ENCODE measurements at places on chromosomes 6 and 20.

DNA sequence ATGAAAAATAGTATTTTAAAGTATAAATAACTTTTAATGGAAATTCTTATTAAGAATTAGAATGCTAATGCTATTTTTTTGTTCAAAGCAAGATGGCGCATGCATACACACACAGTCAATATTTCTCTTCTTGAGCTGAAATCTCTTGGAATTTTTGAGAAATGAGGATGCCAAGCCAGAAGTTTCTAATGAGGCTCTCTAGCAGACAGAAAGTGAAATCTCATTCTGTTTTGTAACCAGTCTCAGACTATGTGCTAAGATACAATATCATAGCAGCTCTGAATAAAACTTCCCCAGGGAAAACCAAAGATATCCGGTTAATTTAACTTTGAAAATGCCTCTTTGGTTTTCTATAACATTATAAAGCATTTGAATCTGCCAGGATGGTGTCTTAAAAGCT, 97.2 kb upstream of the HDAC2 start:
- DNase-seq = no peak

DNA sequence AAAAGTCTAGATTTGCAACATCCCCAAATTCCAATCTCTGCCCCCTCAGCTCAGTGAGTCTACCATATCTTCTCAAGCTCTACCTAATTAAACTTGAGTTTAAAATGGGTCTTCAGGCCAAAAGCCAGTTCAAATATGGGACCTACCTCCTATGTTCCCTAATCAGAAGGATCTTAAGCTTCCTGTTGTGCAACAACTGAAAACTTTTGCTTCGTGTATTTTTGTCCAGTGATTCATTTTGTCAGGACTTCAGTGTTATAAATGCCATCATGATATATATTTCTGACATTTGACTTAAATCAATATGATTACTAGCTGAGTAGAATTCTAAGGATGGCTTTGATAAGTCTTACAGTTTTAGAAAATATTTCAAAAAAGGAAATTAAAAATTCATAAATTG, 622.6 kb upstream of the PTCHD4 start:
- DNase-seq = no peak

GRCh38 chr6:5681480-5681879, 325.2 kb downstream of the NRN1 start:
- no peak for DNase-seq

GRCh38 chr20:35443003-35443402, 5.0 kb upstream of the GDF5 start:
- no peak for DNase-seq

DNA sequence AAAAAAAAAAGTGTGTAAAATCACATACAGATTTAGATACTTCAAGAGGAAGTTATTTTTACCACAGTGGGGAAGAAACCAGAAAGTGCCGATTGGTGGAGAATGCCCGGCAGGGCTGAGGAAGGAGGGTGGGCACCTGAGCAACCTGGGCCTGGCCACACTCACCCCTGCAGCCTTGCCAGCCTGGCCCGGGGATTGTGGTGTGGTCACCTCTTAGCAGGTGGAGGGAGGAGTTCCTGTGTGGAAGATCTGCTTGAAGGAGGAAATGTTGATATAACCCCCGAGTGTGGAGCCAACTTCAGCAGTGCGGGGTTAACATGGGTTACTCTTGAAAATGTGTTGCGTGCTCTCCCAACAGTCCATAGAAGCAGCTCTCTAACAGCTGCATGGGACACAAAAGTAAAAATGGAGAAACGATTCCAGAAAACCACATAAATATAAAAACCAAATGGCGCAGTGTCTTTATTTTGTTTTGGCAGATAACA, 14.7 kb downstream of the UST start:
- DNase-seq = no peak

DNA sequence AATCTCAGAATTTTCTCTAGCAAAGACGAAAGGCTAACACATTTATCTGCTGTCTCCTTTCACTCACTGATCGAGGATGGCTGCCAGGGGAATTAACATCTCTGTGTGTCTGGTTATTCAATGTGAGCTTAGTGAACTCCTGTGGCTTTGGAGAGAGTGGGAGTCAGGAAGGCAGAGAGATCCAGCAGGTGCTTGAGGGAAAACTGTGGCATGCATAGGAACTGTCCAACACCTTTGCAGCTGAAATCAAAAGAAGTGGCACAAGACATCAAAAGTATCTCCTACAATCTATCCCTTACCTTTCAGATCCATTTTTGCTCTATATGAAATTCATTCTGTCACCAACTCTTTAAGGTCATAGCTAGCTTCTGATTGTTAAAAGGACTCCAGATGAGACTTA, 11.8 kb upstream of the FAM184A start:
- no peak for DNase-seq

GRCh38 chr20:695165-695866, 19.7 kb upstream of the SCRT2 start:
- DNase-seq = no peak

- no peak for DNase-seq
Measured at GRCh38 chr6:107769053-107769658, 55.0 kb downstream of the SCML4 start.

DNA sequence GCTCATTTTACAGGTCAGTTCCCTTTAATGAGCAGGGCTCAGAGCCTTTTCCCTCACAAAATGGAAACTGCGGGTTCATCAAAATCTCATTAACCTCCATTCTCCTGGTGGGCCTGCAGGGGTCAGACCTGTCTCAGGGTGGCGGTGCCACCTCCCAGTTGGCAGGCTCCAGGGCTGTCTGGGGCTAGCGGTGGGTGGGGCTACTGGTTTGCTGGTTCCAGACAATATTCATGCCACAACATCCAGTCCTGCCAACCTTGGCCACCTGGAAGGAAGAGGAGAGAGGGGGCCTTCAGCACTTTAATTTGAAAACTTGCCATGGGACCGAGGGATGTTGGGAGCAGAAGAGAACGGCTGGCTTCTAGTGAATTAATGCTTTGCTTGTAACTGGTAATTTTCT, 41.9 kb upstream of the CTNNBL1 start:
- peak; percentile 46 for DNase-seq

DNA sequence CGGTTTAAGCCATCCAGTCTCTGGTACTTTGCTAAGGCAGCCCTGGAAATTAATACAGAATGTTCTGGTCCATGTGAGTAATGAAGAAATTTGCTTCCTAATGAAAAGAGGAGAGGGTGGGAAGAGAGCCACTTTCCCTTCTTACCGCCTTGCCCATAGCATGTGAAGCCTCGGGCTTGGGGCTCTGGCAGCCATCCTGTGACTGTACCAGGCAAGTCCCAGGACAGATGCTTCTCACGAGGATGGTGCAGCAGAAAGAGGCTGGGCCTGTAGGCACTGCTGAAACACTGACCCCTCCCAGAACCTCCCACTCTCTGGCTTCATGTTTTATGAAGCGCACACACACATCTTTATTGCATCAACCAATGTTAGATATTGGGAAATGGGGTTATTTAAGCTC, 74.8 kb downstream of the IYD start:
- no peak for DNase-seq

DNA sequence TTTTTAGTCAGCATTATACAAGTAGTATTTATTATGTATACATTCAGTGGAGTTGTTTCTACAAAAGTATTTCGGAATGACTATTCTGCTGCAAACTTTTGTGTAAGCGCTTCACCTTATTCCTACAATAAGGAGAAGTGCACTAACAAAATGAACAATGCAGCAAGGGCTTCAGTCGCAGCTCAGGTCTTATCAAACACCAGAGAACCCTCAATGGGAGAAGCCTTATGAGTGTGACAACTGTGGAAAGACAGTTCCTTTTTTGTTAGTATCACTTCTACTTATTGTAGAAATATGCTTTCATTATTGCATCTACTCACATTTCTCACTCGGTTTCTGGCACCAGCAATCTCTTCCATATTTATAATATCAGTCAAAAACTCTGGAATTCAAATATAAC, 18.8 kb downstream of the ZKSCAN3 start:
- no peak for DNase-seq

- no peak for DNase-seq
Measured at GRCh38 chr6:22657352-22657980, 88.1 kb downstream of the HDGFL1 start.

GRCh38 chr6:146253691-146254090, 224.8 kb downstream of the GRM1 start:
- no peak for DNase-seq

- DNase-seq = no peak
Measured at GRCh38 chr20:6956056-6956455, 188.6 kb downstream of the BMP2 start.

DNA sequence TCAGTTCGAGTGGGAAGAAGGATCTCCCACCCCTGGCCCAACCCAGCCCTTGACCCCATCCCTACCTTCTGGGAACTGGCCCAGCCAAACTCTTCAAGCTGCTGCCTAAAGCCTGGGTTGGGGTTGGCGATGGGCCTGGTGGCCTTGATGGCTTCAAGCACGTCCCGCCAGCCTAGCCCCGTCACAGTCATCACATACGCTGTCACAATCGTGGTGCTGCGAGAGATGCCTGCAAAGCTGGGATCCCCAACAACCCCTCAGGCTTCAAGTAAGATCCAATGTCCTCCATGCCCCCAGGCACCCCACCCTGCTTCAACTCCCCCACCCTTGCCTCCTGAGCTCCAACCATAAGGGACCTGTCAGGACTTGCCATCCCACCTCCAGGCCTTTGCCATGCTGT, 7.8 kb downstream of the DUSP15 start:
- no peak for DNase-seq

- DNase-seq = no peak
Measured at GRCh38 chr6:12593771-12594529, 122.6 kb upstream of the PHACTR1 start.

DNA sequence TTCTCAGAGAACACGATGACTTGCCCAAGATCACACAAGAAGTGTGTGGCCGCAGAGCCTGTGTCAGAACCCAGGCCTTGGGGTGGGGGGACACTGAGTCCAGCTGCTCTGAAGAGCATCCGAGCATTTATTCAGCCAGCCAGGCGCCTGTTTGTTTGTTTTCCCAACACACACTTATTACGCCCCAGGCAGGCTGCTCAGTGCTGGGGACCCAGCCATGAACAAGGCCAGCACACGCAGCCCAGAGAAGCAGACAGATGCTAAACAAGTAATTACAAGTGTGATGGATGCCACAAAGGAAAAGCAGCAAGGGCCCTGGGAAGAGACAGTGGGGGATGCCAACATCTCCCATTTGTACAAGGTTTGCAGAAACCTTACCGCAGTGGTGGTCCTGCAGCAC, 19.4 kb upstream of the SIRPA start:
- no peak for DNase-seq

DNA sequence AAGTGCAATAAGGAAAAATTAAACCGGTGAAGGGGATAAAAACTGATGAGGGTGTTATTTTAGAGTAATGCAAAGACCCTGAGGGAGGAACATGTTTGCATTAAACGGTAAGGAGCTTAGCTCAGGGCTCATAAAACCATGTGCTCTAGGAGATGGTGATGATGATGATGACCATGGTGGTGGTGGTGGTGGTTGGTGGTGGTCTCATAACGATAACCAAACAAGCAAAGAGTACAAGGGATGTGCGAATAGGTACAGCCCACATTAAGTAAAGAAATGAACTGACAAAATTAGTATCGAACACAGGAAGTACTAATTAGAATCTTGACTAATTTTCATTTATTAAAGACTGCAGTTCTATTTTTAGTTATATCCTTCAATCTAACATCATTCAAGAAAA, 139.1 kb downstream of the ATXN1 start:
- no peak for DNase-seq

GRCh38 chr20:36754656-36755222, 8.8 kb upstream of the NDRG3 start:
- DNase-seq = peak; percentile 68

- no peak for DNase-seq
Measured at GRCh38 chr6:25197111-25197510, 82.1 kb upstream of the CARMIL1 start.

DNA sequence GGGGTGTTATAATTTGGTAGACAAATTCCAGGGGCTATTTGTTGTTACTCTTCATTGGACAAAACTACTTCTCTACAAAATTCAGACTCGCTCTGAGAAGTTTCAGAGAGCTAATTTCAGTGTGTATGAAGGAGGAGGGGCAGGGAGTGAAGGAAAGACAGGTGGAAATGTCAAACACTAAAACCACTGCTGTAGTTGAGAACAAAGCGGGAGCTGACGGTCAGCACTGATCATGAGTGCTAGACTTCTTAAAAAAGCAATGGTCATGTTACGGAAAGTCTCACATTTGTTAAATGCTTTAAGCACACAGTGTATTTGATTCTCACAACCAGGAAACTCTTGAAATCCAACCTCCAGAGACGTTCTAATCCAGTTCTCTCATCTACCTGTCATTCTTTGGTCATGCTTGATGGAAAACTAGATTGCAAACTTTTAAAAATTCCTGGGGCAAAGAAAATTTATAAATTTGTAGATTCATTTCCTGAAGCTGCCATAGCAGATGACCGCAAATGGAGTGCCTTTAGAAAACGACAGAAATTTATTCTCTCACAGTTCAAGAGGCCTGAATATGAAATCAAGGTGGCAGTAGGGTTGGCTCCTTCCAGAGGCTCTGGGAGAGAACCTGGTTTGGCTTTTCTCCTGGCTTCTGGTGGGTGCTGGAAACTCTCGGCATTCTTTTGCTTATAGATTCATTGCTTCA, 100.7 kb upstream of the CARMIL1 start:
- no peak for DNase-seq

DNA sequence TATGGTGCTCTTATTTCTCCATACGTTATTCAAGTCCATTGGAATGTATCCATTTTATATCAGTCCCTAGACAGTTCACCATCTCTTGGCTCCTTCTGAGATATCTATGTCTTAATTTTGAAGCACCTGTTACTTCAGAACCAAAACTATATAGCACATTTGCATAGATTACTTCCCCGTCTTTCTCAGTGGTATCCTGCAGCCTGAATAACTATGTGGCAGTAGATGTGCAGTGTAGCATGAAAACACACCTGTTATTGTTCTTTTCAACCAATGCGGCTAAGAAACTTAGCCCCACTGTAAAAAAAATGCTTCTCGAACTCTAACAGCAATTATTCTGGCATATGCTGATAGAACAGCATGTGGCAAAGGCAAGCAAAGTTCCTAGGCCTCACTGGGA, 1184.4 kb upstream of the ADGRB3 start:
- DNase-seq = no peak

GRCh38 chr6:53369876-53370515, 21.2 kb upstream of the ELOVL5 start:
- no peak for DNase-seq

DNA sequence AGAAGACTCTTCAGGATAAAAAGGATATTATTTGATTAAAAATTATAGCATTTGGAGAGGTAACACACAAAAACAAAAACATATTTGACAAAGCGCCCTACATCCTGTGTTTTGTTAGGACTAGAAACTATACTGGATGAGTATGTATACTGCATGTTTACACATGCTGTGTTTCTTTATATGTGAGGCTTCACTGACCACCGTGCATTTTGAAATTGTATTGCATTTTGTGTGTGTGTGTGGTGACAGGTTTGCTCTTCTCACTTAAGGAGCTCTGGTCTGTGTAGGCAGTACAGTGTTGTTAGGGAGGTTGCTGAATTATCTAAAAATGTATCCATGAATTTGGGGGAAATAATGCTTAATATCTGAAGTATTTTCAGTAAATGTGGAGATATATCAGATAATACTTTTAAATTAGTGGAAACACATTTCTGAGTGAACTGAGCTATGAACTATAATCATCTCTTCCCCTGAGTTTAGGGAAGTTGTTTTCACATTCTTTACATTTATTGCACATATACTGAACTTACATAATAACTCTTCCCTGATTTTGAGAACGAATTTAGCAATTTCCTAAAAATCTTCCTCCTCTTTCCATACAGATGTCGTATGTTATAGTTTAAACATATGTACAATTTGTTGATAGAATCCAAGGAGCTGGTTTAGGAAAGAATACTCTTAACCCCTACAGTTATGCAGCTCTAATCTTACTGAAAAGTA, 43.3 kb downstream of the TMEM170B start:
- DNase-seq = no peak
